MCF 10A (cell line): ENCODE measurements at places on chromosomes 16 and 17. TPM values are rescaled to one million over a fixed set of nuclear protein-coding genes. Genes with fewer than 3 reads are reported as not detected.

DNA sequence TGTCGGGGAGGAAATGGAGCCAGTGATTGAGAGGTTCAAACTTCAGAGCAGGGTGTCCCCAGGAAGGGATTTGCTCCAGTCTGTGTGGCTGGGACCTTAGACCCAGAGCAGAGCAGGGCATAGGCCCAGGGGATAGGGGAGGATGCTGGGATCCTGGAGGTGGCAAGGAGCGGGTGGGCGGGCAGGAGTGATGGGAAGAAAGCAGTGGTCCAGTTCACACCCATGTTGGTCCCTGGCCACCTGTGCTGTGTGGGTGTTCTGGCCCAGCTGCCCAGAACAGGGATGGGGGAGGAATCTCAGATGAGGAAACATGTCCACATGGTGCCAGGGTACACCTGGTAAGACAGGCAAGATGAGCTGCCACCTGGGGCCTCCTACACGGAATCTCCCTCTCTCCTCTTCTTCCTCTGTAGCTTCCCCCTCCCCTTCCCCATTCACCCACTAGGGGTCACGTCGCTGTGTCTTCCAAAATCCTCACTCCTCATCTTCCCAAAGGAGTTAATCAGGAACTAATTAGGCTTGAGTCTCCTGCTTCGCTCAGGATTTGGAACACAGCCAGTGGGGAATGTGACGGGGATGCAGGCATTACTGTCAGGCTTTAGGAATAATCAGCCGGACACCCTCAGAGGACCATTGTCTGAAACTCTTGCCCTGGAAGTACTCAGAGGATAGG lies 2.3 kb downstream of the BEAN1 start:
- no peak for DNase-seq

- no peak for DNase-seq
These were observed 10.6 kb upstream of the NUP85 start for GRCh38 chr17:75194879-75195278.

DNA sequence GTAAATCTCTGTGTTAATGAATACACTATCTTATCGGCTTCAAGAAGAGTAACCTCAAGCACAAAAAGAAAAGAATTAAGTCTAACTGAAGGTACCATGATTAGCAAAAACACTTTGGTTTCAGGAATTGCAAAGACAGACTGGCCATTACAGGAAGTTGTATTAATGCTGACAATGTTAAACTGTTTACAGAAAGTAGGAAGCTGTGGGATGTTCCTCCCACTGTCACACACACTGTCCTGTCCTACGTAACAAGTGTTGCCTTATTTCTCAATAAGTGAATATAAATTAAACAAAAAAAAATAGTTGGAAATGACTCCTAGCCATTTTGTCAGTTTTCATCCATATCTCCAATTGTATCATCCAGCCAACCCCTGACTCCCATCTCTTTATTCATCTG lies 8.6 kb downstream of the GNA13 start:
- DNase-seq, result no peak

DNA sequence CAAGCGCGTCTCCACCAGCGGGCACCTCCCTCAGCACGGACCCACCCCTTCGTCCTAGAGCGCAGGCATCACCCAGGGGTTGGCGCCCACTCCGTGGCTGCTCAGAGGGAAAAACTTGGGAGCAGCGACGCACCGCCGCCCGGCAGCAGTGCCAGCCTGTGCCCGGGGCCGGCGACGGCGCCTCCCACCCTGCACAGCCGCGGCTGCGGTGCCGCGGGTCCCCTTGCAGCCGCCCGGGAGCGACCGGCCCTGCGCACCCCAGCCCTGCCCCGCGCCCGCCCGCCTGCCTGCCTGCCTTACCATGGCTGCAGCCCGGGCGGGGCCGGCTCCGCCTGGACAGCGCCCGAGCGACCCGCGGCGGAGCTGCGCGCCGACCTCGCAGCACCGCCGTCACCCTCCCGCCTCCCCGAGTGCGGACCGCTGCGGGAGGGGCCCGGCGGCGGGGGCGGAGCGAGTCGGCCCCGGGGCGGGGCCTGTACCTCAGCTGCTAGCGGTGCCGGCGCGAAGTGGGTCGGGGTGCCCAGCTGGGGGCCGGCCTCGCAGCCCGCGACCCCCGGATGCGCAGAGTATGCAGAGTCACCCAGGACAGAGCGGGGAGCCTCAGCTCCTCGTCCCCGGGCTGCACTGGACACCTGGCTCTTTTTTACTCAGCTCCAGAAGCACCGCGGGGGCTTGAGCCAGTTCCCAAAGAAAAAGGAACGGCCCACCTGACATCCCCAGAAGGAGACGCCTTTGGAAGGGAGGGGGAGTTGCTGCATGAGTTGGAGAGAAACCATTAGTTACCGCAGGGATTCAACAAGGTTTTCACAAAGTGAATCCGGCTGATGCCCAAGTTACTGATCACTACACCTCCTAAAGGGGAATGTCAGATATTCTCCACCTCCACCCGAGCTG lies 17.5 kb upstream of the MTMR4 start:
- peak; percentile 37 for DNase-seq

KRTAP3-1 gene
- total RNA-seq, result not detected in 2 replicates

DNA sequence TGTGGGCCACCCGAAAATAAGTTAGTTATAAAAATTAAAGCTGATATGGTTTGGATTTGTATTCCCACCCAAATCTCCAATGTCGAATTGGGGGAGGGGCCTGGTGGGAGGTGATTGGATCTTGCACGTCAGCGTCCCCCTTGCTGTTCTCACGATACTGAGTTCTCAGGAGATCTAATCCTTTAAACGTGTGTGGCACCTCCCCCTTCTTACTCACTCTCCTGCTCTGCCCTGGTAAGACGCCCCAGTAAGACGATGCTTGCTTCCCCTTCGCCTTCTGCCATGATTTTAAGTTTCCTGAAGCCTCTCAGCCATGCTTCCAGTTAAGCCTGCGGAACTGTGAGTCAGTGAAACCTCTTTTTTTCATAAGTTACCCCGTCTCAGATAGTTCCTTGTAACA lies 35.4 kb downstream of the SYCE1L start:
- no peak for DNase-seq
